Activated CD8-positive, alpha-beta memory T cell treated with anti-CD3 and anti-CD28 coated beads for 4 hours (primary cell): ENCODE measurements at places on chromosomes 11 and 22.

DNA sequence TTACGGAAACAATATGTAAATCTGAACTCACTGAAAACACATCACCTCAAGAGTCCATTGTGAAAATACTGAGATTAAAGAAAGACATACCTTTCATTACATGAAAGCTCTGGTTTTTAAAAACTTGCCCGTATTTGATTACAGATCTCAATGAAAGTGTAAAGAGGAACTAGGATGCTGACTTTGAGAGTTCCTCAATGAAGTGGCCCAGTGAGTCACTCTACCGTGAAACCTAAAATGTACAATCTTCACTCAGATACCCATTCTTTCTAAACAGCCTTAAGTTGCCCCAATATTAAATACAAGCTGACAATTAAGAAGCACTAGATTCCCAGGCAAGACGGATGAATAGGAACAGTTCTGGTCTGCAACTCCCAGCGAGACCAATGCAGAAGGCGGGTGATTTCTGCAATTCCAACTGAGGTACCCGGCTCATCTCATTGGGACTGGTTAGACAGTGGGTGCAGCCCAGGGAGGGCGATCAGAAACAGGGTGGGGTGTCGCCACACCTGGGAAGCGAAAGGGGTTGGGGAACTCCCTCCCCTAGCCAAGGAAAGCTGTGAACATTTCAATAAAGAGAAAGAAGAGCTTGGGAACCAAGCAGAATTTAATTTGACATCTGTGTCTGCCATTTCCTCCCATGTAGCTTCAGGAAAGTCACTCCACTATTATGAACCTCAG, 33.8 kb upstream of the OR9G4 start:
- DNase-seq = no peak

GRCh38 chr11:94127638-94128037, 1.0 kb upstream of the PANX1 start:
- DNase-seq = no peak

DNA sequence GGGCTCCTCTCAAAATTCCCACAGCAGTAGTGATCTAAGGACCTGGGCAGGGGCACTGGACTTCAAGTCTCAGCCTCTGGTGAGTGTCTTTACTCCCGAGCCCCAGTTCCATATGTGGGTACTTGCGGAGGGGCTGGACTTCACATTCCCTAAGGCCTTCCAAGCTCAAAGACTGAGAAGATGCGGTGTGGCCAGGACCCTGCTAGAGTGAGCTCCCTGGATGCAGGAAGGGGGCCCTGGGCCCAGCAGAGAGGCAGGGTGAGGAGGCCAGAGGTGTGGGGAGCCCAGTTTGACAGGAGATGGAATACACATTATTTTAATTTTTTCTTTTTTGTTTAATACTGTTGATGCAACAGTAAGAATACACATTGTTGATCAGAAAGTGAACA, 83.7 kb downstream of the IGLL1 start:
- no peak for DNase-seq

GRCh38 chr11:79274636-79275331, 166.0 kb downstream of the TENM4 start:
- DNase-seq = no peak

DNA sequence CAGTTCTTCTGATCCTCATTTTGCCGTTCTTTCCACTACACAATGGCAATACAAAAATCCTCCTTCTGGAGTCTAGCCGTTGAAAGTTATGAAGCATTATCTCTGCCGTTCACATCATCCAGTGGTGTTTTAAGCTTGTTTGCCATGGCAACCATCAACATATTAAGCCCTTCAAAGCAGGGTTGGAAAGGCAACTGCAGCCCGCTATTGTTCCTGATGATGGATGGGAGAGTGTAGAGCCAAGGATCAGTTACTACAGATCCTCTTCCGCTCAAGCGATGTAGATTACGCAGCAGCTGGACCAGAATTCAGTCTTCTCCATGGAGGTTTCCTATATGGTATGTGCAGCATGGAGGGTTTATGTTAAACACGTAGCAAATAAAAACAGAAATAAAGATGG, 352.7 kb downstream of the NTM start:
- DNase-seq = no peak

DNA sequence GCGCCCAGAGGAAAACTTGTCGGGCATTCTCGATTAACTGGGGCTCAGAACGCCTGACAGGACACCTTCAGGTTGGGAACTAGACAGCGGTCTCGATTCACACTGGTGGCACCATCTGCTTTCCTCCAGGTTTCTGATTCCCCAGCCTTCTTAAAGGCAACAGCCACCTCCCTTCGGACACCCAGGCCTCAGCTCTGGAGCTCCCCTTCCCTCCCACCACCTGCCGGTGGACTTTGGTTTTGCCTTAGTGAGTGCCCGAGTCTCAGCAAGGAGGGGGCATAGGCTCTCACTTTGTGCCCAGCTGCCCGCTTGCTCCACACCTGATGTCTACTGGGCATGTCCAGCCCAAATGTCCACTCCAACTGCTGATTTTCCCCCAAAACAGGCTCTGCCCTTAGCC, 110.4 kb upstream of the PARVA start:
- no peak for DNase-seq

GRCh38 chr11:7514099-7514591, 346 bp downstream of the PPFIBP2 start:
- no peak for DNase-seq

DNA sequence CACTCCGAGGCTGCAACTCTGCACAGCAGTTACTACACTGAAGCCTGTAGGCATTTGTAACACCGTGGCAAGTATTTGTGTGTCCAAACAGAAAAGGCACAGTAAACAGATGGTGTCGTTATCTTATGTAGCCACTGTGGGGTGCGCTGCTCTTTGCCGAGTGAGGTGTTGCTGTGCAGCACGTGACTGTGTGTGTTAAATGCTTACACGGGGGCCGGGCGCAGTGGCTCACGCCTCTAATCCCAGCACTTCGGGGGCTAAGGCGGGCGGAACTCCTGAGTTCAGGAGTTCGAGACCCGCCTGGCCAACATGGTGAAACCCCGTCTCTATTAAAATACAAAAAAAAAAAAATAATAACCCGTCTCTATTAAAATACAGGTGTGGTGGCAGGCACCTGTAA, 11.5 kb downstream of the ZBED4 start:
- no peak for DNase-seq

DNA sequence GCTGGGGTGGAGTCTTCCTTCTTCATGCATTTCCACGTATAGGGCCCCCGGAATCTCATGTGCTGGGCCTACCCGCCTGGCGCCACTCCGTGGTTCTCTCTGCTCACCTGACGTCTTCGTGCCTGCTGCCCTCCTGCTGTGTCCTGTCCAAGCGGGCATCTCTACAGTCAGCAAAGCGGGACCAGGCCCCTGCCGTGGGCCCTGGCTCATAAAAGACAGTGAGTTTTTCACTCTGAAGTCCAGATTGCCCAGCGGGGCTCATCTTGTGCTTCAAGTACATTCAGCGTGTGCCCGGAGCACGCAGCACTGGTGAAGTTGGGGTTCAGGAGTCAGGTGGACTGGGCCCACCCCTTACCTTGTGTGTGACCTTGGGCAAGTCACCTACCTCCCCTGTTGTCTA, 17.4 kb downstream of the C11orf24 start:
- DNase-seq = no peak

- no peak for DNase-seq
These were observed 29.6 kb upstream of the SNX19 start for GRCh38 chr11:130945896-130946295.

DNA sequence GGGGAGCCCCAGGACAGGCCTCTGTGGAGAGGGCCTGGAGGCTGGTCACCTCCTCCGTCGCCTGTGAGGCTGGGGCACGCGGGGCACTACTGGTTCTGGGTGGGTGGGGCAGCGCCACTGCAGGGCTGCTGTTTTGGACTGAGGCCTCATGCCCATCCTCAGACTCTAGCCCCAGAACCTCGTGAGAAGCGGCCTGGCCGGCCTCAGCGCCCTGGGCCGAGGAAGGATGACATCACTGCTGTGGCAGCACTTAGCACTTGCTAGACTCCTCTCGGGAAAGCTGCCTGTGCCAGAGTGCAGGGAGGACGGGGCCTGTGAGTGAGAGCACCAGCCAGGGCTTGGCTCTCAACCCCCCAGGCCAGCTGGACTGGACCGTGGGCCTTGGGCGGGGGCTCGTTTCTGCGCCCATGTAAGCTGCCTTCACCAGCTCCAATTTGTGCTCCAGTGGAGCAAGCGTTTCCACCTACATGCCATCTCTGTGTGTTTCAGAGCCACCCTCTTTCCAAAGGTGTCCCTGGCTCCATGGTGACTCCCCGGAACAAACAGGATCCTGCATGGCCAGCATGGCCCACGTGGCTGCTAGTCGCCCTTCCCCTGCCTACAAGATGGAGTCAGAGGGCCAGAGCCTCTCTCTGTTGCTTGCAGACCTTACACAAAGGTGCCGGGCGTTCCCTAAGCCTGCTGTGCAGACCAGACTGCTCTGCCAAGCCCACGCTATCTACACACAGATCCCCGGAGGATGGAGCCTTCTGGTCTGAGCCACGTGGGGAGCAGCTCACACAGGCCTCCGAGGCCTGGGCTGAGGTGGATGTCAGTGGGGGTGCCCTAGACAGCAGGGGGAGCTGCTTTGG, 102.9 kb downstream of the CTTN start:
- no peak for DNase-seq

- DNase-seq = no peak
These were observed 4.3 kb upstream of the SH3BP1 start for GRCh38 chr22:37635157-37635556.

DNA sequence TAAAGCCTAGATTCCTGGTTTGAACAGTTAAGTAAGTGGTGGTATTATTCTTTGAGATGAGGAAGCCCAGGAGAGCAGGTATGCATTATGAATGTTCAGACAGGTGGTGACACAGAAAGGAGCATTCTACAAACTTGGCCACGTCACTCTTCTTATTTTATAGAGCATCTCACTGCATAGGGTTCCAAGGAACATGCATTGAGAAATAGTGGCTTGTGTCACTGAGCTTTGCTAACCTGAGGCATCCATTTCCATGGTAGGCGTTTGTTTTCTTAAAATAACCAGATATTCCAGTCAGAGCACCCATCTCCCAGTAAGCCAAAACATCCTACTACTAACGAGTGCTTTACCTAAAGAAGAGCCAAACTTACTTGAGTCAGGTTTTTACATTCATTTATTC, 169.7 kb downstream of the NAV2 start:
- no peak for DNase-seq

DNA sequence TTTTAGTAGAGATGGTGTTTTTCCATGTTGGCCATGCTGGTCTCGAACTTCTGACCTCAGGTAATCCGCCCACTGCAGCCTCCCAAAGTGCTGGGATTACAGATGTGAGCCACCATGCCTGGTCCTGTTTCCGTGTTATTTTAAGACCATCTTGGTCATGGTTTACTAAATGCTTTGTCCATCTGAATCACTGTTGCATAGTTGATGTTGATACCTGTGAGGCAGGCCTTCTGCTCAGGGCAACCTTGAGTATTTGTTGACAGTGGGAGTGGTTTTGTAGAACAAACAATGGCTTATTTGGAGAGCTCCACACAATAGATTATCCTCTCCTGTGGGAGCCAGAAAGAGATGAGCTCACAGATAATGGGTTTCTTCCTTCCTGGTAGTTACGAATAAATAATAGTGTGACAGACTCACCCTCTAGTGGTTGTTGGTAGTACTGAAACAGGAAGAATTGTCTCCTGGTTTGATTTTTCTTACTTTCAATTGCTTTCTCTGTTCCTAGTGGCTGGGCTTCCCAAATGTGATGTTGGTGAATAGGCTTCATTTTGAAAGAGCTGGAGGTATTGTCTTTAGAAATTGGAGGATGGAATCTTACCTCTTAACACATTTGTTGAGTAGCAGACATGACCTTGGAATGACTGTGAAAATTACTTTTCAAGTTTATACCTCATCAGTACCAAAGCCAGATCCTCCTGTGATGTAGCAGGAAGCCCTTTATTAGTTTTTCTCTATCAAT, 39.0 kb downstream of the CTNND1 start:
- DNase-seq = no peak

DNA sequence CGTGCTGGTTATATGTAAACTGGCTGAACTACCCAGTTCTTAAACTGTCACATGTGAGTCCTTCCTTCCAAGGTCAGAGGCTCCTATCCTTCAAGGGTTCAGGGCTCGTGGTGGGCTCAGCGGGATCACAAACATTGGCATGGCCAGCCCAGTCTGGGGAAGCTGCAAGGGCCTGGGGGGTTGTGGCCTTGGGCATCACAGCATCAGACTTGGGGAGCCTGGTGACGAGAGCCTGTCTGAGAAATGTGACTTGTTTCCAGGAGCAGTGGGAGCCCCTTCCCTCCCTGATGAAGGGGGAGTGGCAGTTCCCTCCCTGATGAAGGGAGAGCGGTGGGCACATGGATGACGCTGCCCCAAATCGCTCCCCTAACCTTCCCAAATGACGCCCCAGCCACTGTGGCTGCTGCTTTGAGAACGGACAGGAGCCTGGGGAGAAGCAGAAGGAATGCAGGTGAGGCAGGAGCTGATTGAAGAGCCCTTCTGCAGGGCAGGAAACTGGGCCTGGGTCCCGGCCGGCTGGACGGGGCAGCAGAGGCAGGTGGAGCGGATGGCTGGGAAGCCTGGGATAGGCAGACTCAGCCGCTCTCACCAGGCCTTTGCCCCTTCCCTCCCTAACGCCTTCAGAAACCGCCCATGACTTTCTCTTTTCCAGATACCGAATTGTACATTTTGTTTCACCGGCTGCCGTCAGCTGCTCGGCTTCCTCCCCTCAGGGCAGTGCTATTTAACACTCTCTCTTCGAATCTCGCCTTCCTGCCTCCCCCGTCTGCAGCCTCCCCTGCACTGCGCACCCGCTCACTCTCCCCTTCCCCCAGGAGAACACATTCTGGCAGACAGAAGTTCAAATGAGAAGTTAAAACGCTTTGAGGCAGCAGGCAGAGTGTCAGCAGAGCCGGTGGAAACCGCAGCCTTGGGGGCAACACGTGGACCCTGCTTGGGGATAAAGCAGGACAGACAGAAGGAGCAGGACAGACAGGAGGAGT, 1486.7 kb downstream of the BRD1 start:
- DNase-seq = no peak

DNA sequence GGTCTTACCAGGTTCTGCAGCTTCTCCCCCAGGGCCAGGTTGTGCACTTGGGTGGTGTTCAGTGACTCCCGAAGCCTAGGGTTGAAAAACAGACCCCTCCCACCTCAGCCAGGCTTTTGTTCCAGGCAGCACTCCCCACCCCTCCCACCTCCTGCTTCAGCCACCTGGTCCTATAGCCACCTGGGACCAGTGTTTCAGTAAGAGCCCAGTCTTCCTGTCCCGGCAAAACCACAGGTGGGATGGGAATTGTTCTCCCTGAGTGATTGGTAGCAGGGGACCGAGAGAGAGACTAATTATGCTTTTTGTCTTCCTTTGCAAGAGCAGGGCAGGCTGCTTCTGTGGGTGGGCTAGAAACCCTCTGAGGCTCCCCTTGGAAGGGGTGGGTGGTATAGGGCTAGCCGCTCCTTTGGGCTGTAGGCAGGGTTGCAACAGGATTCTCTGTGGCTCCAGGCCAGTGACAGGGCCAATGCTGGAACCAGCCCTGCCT, 8.5 kb upstream of the NAALADL1 start:
- DNase-seq = no peak

GRCh38 chr11:32053151-32053888, 37.6 kb upstream of the RCN1 start:
- DNase-seq = no peak

DNA sequence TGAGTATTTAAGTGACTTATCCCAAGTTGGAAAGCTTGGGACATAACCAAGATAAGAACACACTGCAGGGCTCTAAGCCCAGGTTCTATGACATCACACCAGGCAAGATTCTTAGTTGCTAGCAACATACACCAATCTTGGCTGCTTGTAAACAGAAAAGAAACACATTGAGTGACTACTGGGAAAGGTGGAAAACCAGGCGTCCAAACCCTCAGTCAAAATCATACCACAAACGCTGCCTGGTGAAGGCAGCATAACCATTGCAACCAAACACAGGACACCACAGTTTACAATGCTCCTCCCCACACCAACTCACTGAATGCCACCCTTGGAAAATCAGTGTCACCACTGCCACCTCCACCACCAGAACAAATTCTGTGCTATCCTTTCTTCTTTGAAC, 379.9 kb downstream of the TTC28 start:
- no peak for DNase-seq
